ENCODE measurements at places on chromosomes 12 and 14. TPM values are rescaled to one million over a fixed set of nuclear protein-coding genes. Genes with fewer than 3 reads are reported as not detected.

The KERA gene
- not detected for total RNA-seq

The SPRYD4 gene
- 3.1 TPM for total RNA-seq

- H3K4me1 ChIP-seq = no peaks in the 10 kb centered on the region
- no peaks in the 10 kb centered on the region for H3K27me3 ChIP-seq
- no peaks in the 10 kb centered on the region for H3K36me3 ChIP-seq
- no peak overlapping the region for H3K27ac ChIP-seq
Observed at GRCh38 chr12:59268295-59268809, 327.5 kb upstream of the SLC16A7 start.

- H3K27me3 ChIP-seq = no peaks in the 10 kb centered on the region
- no peak overlapping the region for H3K4me3 ChIP-seq
- DNase-seq = no peak
- H3K4me1 ChIP-seq = peaks cover 12% of the 10 kb centered on the region
Observed at GRCh38 chr14:91291786-91292405, 47.4 kb upstream of the GPR68 start.

DNA sequence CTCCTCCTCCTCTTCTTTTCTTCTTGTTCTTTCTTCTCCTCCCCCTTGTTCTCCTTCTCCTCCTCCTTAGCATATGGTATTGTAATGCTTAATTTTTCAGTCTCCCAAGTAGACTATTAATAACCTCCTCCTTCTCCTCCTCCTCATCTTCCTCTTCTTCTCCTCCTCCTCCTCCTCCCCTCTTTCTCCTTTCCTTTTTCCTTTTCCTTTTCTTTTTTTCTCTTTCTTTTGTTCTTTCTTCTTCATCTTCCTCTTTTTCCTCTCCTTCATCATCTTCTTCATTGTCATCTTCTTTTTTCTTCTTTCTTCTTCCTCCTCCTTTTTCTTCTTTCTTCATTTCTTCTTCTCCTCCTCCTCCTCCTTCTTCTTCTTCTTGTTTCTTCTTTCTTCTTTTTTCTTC is 251.6 kb upstream of the ARHGAP5 start:
- DNase-seq = no peak
- no peaks in the 10 kb centered on the region for H3K27me3 ChIP-seq
- H3K36me3 ChIP-seq = peaks cover 2% of the 10 kb centered on the region
- no peak overlapping the region for H3K27ac ChIP-seq
- no peak overlapping the region for H3K4me3 ChIP-seq

GRCh38 chr12:6177642-6178358 is 22.4 kb upstream of the CD9 start:
- no peak for DNase-seq
- no peak overlapping the region for H3K4me3 ChIP-seq
- peaks cover 13% of the 10 kb centered on the region for H3K27me3 ChIP-seq
- no peaks in the 10 kb centered on the region for H3K36me3 ChIP-seq
- no peak overlapping the region for H3K27ac ChIP-seq
- H3K4me1 ChIP-seq = no peaks in the 10 kb centered on the region
